ENCODE measurements at places on chromosomes 12 and 14.
A peak's percentile ranks its signal among the peaks of the same experiment; 100 is the strongest.

DNA sequence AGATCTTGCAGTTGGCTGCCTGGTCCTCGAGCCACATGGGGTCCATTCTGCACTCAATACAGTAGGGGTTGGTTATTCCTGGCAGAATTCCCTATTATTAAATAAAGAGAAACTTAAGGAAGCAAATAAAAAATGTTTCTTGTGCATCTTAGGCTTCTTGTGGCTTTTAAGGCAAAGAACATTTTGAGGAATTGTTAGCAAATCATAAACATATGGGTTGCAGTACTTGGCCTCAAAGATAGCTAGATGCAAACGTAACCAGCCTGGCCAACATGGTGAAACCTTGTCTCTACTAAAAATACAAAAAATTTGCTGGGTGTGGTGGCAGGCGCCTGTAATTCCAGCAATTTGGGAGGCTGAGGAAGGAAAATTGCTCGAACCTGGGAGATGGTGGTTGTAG is 50.8 kb upstream of the KCNA5 start:
- DNase-seq = no peak

DNA sequence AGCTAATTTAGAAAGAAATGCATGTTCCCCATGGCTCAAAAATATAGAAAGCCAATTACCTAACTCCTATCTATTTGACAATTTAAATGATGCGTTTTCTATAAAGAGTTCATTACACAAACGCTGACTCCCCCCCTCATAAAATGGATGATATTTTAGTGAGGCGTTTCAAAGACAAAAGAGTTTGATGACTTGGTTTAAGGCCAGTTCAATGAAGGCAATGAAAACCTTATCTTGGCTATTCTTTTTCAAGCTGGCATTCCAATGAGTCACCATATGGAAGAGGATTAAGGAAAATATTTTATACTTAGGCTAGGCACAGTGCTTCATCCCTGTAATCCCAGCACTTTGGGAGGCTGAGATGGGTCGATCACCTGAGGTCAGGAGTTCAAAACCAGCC is 62.7 kb downstream of the HMGA2 start:
- no peak for DNase-seq

DNA sequence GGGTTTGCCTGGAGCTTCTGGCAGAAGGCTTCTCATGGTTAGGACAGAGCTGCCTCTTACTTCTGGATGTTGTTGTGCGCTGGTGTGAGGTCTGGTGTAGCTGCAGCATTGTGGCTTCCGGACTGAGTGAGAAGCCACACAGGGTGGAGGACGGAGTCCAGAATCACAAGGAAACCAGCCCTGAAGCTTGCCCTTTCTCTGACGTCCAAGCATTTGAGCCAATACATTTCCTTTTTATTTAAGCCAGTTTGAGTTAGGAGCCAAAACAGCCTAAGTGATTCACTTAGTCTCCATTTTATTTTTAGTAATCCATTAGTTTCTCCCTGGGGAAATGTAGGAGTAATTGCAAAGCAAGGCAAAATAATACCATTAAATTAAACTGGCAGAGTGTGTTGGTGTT is 402.4 kb upstream of the RGS6 start:
- DNase-seq = no peak

DNA sequence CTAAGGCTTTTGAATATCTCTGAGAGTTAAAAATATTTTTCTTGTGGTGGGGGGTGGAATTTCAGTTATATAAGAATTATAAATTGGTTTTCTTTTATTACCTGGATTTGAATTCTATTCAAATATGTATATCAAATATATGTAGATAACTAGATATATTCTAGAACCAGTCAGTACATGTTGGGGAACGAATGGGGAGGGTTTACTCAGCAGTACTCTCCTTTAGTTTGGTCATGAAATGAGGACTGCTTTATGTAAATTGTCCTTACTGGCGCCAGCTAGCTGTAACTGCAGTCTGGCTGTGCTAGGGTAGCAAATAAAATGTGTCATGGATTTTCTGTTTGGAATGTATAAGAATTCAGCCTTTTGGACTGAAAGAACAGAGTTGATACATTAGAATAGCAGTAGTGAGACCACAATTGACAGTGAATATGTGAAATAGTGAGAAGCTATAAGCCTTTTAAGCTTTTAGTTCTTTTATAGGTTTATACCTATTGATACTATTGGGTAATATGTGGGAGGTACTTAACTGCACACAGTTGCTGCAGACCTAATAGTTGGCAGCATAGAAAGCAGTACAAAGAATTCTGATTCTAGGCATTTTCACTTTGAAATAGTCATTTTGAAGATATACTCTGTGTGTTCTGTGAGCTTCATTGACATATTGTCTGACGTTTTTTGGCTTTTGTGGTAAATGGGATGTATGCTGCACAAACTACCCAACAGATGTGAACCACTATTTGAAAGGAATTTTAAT is 29.0 kb downstream of the ATF7IP start:
- DNase-seq = no peak

- DNase-seq = no peak
These were observed 4.5 kb upstream of the BEGAIN start for GRCh38 chr14:100591453-100592371.

DNA sequence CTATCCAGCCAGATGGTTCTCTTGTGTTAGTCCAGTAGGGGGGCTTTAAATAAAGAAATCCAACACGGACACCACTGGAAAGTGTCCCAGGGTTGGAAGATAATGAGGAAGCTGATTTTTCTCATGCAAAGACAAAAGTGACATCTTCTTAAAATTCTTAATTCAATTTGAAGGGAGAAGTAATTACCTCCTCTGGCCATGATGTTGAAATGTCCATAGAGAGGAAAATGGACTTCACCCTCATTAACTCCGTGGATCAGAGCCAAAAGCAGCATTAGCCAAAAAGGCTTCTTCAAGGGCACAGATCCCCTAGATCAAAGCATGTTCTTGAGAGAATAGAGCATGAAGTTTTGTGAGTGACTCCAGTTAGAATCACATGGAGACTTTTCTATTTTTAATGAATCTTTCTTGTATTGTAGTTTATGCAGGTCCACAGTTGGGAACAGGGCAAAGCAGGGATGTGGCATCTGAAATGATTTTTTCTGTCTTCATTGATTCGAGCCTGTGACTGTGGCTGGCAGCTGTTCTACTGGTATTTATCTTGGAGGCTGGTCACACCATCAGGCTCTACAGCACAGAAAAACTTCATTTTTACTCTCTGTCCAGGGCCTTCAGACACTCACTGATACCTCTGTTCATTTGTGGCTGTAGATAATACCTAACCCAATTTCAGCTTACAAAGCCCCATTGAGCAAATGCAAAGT is 1002.5 kb downstream of the AACS start:
- no peak for DNase-seq

- no peak for DNase-seq
These were observed 126.8 kb upstream of the PZP start for GRCh38 chr12:9334964-9335363.

DNA sequence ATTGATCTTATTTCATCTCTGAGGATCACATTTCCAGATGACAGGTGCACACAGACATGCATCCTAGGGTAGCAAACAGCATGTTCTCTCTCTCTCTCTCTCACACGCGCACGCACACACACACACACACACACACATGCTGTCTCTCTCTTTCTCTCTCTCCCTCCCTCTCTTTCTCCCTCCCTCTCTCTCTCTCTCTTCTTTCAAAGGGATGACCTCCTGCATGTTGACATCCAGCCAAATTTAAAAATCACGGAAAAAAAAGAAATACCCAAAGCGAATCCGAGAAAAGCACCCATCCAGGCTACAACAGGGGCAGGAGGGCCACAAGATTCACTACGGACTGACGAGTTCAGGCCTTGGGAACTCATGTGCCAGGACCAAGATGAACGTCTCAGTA is 2.3 kb downstream of the KSR2 start:
- no peak for DNase-seq

- DNase-seq = no peak
These were observed 41.4 kb upstream of the IGF1 start for GRCh38 chr12:102521662-102522277.

GRCh38 chr12:107938446-107938845 is 163.9 kb downstream of the ASCL4 start:
- DNase-seq = no peak

DNA sequence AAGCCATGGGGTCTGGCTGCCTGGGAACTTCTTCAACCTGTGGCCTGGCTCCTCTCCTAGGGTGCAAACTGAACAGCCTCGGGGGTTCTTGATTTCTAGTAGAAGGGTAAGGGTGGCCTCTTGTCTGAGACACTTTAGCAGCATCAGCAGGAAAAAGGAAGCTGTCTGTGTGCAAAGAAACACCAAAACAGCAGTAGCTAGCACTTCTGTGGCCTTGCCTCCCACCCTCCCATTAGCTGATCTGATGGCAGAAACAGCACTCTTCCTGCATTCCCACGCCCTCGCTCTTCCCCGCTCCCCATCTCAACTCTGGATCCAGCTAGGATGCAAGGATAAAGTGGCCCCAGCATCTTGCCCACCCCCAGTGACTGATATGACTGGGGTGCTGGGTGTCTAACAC is 20.7 kb downstream of the SLC7A8 start:
- DNase-seq = no peak

GRCh38 chr12:81077329-81077685 is 572 bp upstream of the ACSS3 start:
- DNase-seq = no peak

DNA sequence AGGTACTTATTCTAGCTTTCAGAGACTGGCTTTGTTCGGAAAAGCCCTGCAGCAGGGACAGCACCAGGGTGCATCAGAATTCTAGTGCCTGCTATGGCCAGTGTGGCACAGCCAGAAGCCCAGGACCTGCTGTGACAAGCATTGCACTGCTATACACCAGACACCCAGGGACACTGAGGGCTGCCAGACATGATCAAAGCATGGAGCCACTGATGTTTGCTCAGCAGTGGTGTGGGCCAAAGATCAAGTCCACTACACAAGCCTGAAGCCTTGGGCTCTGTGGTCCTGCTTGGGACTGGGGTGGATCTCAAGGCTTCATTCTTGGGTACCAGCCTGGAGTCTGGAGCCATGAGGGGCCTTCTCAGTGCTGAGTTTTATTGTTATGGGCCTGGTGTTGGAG is 36.1 kb upstream of the CDKN3 start:
- DNase-seq = no peak

GRCh38 chr14:103023881-103024473 is 33.4 kb downstream of the CDC42BPB start:
- no peak for DNase-seq

DNA sequence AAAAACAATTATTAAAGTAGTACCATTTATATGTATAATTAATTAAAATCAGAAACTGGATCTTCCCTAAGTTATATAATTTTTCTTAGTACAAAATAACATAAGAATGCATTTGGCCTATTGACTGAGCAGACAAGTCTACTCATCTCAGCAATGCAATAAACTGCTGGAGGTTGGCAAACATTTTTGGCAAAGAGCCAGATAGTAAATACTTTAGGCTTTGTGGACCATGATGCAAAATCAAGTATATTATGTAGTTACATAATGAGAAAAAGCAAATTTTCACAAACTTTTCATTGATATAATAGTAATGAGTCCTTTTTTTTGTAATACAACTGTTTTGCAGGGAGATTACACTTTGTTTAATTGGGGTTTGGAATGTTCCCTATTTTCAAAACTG is 30.9 kb downstream of the ERGIC2 start:
- no peak for DNase-seq

DNA sequence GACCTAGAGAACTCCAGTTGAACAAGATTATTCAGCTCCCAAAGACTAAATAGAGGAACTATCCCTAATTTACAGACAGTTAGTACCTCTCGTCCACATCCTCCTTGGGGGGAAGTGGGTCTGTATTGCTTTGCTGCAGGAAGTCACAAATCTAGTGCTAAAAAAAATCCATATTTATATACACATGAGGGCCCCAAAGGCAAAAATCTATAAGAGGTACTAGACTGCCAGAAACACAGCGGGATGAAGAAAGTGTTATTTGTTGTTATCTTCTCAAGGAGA is 190.1 kb downstream of the TTC8 start:
- DNase-seq = no peak

DNA sequence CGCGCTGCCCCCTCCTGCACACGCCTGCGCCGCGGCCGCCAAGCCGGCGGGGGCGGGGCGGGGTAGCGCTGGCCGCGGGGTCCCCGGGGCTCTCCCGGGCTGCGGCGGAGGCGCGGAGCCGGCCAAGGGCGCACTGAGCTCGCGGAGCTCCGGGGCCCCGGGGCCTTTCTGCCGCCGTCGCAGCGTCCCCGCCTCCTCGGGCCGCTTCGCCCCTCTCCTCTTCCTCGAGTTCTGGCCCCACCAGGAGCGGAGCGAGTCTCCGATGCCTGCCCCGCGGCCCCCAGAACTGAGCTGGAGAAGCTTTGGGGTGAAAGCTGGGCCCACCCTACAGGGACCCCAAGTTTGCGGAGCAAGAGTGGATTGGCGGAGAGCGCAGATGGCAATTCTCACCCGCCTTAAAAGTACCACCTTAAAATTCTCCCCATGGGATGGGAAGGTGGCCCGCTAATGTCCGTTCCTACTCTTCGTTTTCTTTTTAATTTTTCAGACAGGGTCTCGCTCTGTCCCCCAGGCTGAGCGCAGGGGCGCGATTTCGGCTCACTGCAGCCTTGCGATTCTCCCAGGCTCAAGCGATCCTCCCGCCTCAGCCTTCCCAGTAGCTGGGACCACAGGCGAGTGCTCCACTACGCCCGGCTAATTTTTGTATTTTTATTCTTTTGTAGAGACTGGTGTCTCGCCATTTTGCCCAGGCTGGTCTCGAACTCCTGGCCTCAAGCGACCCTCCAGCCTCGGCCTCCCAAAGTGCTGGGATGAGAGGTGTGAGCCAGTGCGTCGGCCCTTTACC is 129.6 kb downstream of the NDUFA12 start:
- DNase-seq = no peak

DNA sequence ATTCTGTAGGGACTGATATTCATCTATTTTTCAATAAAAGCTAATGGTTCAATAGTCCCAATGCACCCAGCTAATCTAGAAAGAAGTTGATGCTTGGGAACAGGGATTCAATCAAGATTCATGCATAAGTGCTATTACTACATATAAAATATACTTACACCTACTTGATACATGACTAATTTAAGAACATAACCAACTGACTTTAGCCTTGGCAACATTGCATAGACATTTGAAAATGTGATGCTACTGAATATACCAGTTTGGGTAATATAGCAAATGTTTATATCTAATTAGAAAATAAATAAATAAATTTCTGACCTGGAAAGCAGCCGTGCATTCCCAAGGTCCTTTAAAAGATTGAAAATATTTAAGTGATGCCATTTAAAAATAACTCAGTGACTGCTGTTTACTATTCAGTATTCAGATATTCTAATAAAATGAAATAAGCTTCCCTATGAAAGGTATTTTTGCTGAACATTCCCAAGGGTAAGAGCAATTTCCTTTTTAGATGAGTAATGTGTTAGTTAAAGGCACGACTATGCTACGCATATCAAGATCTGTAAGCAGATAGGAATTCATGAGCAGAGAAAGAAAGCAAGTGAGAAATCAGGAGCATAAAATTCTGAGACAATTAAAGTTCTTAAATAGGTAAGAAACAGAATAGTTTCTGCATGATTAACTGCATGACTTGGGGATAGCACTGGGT is 160.6 kb upstream of the SYT1 start:
- no peak for DNase-seq

- no peak for DNase-seq
These were observed 97.5 kb downstream of the ZFP36L1 start for GRCh38 chr14:68695326-68695768.

GRCh38 chr12:88242571-88242925 is 100.4 kb downstream of the TMTC3 start:
- DNase-seq = no peak

- peak; percentile 41 for DNase-seq
These were observed 873 bp downstream of the PLXNC1 start for GRCh38 chr12:94149119-94149780.

All from T-helper 17 cell (primary cell).